Fibroblast of mammary gland (primary cell): ENCODE measurements at places on chromosomes 3 and 15.

GRCh38 chr15:80780416-80781221 is 1.4 kb downstream of the CEMIP start:
- peak; percentile 51 for DNase-seq

- no peak for DNase-seq
These were observed 36.7 kb downstream of the TIPARP start for GRCh38 chr3:156711113-156711512.

- peak; percentile 6 for DNase-seq
These were observed 48.3 kb downstream of the SERPINI1 start for GRCh38 chr3:167783781-167784180.

- no peak for DNase-seq
These were observed 286.2 kb upstream of the UBE2E1 start for GRCh38 chr3:23519314-23520208.

DNA sequence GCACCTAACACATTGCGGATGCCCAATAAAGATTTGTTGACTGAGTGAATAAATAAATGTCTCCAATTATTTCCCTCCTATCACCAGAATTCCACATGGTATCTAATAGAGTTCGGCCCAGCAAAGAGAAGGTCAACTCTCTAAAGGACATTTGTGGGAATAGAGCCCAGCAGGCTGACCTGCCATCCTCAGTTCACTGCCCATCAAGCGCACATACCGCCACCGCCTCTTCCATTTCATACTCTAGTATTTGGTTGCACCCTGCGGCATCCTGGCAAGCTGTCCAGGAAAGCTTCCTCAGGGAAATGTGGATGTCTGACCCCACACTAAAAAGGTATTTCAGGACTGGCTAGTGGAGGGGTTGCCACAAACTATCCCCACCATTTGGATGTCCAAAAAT is 29.8 kb upstream of the DLG1 start:
- DNase-seq = no peak

- DNase-seq = no peak
These were observed 3.2 kb downstream of the NEIL1 start for GRCh38 chr15:75349851-75350588.

DNA sequence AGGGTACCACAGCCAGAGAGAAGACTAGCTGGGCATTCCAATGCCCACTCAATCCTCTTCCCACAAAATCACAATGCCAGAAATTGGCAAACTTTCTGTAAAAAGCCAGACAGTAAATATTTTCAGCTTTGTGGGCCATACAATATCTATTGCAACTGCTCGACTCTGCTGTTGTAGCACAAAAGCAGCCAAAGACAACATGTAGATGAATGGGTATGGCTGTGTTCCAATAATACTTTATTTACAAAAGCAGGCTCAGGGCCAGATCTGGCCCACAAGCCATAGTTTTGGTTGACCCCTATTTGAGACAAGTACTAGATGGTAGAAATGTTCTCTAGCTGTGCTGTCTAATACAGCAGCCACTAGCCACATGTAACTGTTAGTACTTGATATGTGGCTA is 330.9 kb downstream of the ERC2 start:
- peak; percentile 27 for DNase-seq

DNA sequence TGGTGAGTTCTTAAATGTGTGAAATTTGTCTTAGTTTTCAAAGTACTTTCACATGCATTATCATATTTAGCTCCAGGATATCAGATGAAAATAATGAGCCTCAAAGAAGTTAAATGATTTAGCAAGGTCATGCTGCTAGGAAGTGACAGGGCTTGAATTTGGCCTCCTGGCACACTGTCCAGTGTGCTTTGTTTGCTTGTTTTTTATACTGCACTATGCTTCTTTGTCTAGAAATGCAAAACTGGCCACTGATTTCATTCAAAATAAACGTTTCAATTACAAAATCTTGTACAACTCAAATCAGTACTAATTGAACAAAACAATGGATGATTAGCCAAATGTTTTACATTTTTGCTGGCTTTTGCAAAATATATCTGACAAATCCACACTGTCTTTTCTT is 583.3 kb upstream of the CBLB start:
- no peak for DNase-seq

DNA sequence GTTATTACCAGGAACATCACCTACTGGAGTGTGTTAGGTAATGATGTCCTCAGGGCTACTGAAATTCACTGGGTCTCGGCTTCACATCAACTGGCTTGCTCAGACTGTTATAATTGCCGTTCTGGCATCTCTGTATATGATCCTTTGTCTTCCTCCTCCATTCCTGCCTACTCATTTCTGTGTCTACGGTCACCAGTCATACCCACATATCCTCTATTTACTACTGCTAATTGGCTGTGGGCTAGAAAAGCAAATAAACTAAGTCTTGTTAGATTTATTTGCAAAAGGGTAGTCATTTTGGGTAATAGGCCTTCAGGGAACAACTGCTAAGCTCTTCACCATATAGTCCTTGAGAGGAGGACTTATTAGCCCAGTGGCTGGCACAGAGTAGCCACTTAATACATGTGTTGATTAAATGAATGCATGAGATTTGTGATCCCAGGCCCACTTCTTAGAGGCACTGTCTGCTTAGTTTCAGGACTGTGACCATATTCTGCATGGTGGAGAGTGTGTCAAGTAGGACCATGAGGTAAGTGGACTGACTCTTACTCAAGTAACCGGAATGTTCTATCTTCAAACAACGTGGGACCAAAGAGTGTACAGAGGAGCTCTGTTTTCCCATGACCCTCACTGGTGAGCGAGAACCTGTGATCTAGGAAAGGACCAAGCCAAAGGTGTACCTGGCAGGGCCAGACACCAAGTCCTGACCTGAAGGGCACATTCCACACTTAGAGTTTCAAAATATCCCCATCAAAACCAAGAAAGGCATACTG is 13.2 kb downstream of the ZDHHC3 start:
- DNase-seq = peak; percentile 26

DNA sequence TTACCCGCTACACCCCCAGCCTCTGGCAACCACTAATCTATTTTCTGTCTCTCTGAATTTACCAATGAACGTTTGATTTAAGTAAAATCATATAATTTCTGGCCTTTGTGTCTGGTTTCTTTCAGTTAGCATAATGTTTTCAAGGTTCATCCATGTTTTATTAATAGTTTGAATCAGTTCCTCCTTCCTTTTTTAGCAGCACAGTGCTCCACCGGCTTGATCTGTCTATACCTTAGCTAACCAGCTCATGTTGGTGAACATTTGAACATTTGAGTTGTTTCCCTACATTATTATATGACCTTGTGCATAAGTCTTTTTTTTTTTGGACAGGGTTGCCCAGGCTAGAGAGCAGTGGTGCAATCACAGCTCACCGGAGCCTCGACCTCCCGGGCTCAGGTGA is 33.3 kb downstream of the PDE8A start:
- DNase-seq = no peak

GRCh38 chr3:55014081-55014480 is 86.2 kb upstream of the LRTM1 start:
- peak; percentile 36 for DNase-seq

- DNase-seq = no peak
These were observed 8.6 kb upstream of the ZNF621 start for GRCh38 chr3:40516201-40516600.

- DNase-seq = no peak
These were observed 61.4 kb upstream of the ZBTB38 start for GRCh38 chr3:141306922-141307321.
